ENCODE measurements at places on chromosomes 13 and 19.
A peak's percentile ranks its signal among the peaks of the same experiment; 100 is the strongest.

- DNase-seq: no peak
These were observed 1071.3 kb upstream of the MIR17HG start for GRCh38 chr13:90276216-90276615.

GRCh38 chr13:112885782-112886268 is 83.2 kb upstream of the MCF2L start:
- peak; percentile 41 for DNase-seq

DNA sequence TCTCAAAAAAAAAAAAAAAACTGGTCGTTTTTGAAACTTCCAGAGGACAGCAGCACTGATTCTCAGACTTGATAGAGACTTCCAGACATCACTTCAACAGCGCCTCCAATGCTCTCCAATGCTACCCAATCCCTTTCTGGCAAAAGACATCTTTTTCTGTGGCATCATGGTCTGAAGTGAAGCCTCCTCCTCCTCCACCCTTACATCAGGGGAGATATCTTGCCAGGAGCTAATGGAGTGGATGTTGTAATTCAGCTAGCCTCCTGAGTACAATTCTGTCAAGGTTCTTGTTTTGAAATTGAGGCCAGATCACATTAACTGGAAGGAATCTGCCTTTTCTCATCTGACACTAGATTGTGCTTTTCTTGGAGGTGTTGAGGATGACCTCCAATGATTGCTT is 24.2 kb downstream of the FXYD5 start:
- DNase-seq: no peak

GRCh38 chr13:97881556-97881955 is 71.9 kb upstream of the IPO5 start:
- DNase-seq: no peak

GRCh38 chr13:30616927-30617314 is 799 bp upstream of the USPL1 start:
- peak; percentile 74 for DNase-seq

DNA sequence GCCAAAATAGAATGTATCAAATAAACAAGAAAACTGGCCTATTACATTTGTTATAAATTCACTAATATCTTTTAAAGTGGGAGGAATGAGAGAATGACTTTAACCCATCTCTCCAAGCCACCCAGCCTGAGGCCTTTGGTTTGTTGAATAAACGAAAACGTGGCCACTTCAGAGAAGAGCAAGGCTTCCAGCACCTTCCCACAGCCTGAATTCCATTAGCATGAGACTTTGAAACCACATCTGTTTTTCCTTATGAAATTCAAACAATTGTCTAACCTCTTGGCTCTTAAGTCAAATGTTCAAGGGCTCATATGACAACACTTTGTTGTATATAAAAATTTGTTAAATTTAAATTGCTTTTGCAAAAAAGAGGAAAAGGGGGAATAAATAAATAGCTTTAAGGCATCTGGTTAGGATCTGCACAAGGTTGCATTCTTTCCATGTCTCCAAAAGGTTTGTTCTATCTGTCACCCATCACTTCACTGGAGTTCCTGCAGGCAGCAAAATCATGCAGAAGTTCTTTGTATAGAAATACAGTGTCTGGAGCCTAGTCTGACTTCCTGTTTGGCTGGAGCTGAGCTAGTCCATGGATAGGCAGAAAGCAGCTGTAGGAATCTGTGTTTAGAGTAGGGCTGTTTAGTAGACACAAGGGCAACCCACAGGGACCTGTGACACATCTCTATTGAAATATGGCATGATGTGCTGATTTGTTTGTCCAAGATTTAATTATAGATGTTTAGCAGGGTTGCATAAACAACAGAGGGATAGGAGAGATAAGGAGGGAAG is 502.3 kb downstream of the KCTD12 start:
- DNase-seq: peak; percentile 89

DNA sequence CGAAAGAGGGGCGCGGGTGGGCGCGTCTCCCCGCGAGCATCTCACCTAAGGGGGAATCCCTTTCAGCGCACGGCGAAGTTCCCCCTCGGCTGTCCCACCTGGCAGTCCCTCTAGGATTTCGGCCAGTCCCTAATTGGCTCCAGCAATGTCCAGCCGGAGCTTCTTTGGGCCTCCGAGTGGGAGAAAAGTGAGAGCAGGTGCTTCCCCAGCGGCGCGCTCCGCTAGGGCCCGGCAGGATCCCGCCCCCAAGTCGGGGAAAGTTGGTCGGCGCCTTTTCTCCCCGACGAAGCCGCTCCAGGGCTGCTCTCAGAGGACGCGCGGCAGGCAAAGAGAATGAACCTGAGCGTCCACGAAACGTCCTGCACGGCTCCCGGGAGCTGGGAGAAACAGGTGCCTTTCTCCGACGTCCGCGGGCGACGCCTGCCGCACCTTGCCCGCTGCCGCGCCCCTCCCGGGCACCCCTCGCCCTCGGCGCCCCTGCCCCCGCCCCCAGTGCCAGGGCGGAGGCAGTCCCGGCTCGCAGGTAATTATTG is 366 bp upstream of the KL start:
- DNase-seq: no peak

- no peak for DNase-seq
These were observed 2.6 kb upstream of the CLEC4G start for GRCh38 chr19:7734220-7735203.

DNA sequence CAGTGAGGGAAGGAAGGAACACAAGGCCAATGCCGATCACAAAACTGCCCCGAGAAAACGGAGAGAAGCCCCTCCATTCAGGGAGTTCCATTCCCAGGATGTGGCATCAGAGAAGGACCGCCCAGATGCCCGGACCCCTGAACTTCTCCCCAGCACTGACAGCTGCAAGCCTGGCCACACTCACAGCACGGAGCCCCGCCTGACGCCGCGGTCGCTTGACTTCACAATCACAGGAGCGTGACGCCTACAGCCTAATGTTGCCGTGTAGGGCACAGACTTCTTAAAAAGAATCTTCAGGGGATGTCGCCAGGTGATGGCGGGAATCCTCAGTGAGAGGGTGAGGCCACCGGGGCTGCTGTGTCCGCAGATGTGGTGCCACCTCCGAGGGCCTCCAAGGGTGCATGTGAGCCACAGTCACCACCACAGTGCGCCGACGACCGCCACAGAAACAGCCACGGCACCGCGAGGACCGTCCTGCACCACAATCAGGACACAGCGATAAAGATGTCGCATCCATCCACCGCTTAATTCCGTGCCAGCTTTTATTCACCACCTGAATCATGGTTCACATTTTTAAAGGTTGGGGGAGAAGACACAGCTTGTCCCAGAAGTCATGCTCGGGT is 77.2 kb downstream of the SPACA7 start:
- DNase-seq: no peak

DNA sequence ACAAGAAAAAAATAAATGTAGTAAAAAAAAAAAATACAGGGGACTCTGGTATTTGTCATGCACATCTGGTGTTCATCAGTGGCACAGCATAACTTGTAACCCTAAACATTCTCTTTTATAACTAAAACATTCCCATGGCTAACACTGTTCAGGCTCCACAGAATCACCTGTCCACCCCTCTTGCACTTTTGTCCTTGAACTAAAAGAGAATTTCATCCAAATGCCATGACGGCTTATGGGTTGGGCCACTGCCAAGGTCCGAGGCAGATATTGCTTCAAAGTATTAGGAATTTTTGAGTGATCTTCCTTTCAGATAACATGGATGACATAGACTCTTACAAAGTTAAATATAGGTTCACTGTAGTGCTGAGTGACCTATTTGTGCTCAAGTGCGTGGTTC is 25.7 kb upstream of the SERP2 start:
- no peak for DNase-seq

DNA sequence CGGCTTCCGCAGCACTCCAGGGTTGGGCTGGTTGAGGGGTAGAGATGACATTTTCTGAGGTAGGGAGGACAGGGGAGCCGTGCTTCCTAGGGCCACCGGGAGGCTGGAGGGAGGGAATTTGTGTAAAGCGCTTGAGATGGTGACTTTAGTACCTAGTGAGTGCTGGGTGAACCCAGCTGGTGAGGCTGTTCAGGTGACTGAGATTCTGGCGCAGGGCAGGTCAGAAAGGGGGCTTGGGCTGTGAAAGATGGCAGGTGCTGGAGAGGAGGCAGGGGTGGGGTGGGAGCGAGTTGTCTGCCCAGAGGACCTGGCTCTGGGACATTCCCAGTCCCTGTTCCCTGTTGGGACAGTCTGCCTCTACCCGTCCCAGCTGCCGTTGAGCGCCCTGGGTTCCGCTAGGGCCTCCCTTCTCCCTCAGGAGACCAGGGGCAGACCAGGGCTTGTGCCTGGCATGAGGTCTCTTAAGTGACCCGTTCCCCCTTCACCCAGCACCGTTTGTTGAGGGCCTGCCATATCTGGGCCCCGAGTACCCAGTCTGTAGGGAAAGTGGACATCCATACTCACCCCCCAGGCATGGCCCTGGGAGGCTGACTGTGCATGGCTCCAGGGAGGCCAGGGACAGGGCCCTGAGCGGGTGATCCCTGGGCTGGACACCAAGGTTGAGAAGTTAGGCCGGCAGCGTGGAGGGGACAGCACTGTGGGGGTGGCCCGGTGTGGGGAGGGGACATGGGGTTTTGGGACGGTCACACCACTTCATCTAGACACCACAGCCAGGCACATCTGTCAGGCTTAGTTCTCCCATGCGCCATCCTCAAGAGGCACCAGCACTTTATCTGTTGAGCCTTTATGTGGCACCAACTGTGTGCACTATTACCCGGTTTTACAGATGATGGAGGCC is 5.0 kb downstream of the PTOV1 start:
- no peak for DNase-seq

- no peak for DNase-seq
These were observed 87.4 kb downstream of the SLC15A1 start for GRCh38 chr13:98664924-98665637.
